ENCODE measurements at places on chromosomes 4 and X.

- no peak for DNase-seq
These were observed 23.7 kb downstream of the MAOA start for GRCh38 chrX:43679778-43680177.

DNA sequence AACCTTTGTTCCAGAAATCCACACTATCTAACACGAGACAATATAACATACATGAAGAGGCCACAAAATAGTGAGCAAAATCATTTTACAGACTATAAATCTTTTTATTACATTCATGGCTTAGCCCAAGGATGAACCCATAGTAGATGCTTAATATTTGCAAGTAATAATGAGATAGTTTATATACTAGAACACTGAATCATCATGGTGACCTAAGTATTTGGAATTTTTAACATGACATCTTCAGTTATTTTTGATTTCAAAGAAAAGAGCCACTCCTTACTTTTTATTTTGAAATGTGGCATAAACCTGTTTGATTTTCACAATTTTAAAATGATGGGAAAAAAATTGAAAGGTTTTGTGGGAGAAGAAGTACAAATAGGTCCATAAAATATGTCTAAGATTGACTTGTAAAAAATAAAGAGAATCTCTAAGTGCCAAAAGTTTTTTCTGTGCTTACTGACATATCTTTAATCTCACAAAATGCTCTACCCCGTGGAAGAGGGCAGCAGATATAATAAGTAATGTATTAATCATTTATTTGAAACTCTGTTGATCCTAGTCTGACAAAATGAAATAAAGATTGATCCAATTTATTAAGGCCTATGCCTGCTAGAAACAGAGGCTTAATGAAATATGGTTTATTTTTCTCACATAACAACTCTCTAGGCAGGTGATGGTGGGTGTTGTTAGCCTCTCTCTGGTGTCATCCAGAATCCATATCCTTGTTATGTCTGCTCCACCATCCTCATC is 224.5 kb upstream of the CENPE start:
- DNase-seq: no peak

GRCh38 chrX:70656304-70656703 is 211.7 kb downstream of the DLG3 start:
- DNase-seq: no peak

- no peak for DNase-seq
These were observed 63.8 kb upstream of the GATB start for GRCh38 chr4:151824656-151825055.

DNA sequence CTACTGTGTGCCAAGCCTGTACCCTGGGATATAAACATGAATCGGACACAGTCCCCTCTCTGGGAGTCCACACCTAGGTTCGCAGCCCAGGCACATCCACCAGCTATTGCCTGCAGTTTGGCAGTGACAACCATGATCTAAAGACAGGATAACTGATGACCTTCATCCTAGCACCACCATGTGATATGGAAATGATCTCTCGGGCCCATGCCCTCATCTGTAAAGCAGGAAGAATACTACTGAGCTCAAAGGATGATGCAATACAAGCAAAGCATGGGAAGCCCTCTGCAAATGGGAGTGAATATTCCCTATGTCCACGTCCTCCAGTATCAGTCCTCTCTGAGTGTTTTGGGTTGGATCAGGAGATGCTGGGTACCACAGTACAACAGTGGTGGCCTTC is 80.9 kb upstream of the MSX1 start:
- DNase-seq: no peak

DNA sequence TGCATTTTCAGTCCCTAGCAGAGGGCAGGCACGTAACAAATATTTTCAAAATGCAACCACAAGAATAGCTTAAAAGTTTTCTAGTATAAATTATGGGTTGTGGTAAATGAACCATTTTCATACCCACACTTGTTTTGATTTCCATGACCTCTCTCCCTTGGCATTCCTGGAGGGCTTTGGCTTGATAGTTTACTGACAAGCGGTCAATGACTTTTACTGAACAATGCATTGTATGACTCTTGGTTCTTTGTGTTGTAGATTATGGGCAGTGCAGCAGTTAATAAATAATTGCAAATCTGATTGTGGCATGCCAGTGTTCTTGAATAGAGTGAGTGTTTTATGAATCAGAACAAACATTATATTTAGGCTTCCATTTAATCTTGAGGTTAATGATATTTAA is 285.2 kb upstream of the ARX start:
- DNase-seq: no peak

GRCh38 chrX:3299636-3300035 is 46.8 kb downstream of the MXRA5 start:
- DNase-seq: no peak

DNA sequence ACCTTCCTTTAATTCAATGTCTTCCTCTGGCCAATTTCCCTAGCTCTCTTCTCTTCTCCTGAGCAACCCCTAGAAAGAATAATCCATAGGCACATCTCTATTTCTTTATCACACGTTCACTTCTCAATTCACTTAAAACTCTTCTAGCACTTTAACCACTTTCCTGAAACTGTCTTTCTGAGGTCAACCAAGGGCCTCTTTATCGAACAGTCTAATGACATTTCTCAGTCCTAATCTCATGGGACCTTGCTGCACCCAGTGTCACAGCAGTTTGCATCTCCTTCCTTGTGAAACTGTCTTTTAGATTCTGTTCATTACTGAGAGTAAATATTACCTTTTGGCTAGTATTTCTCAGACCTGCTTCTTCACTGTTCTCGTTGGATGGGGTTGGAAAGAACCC is 285.3 kb upstream of the RASGEF1B start:
- no peak for DNase-seq

- no peak for DNase-seq
These were observed 38.1 kb downstream of the NFXL1 start for GRCh38 chr4:47876310-47876709.

GRCh38 chr4:16029262-16029661 is 54.6 kb downstream of the PROM1 start:
- no peak for DNase-seq
